Endothelial cell (in vitro differentiated cells): ENCODE measurements at places on chromosomes 12 and 14.
A peak's percentile ranks its signal among the peaks of the same experiment; 100 is the strongest.

GRCh38 chr12:131133015-131133905 lies 179.6 kb downstream of the ADGRD1 start:
- DNase-seq: peak; percentile 30

- no peak for DNase-seq
Observed at GRCh38 chr12:72472350-72472749, 200.2 kb downstream of the TRHDE start.

GRCh38 chr12:120194534-120195395 lies at the start of gene GCN1:
TSS of gene GCN1 (minus strand) at chr12:120194715. CDS start at chr12:120194697, 18 bp downstream.
- peak; percentile 67 for DNase-seq

DNA sequence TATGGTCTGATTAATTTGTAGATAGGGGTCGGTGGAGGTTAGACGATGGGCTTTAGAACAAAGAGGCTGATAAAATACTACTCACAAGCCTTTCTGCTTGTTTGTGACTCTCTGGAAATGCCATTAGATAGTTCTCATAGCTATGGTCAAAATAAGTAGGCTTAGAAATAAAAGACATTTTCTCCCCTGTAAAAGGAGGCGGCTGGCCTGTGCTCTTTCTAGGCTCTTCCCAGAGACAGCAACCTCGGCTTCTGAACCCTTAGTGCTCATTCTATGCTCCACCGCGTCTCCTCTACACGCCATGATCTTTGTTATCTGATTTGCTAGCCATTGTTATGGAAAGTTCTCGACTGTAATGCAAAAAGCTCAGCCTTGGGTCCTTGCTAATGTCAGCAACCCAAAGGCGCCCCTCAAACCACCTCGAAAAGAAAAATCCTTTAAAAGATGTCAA lies 64.5 kb downstream of the CRADD start:
- DNase-seq: peak; percentile 9

DNA sequence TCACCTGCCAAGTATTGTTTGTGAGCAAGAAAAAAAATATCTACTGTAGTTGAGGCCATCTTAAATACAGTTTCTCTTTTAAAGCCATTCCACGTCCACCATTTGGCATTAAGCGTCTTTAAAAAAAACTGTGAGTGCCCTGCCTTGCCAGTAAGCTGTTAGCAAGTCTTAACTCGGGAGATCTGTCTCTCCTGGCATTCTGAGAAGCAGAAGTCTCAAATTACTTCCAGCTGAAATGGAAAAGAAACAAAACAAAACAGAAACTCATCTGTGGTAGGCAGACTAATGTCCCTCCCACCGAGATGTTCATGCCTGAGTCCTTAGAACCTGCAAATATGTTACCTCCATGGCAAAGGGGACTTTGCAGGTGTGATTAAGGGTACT lies 126.2 kb downstream of the CRADD start:
- no peak for DNase-seq

- DNase-seq: no peak
Observed at GRCh38 chr12:7161327-7161726, 28.2 kb upstream of the PEX5 start.

- no peak for DNase-seq
Observed at GRCh38 chr14:95683793-95684192, 2.4 kb upstream of the TCL1B start.

DNA sequence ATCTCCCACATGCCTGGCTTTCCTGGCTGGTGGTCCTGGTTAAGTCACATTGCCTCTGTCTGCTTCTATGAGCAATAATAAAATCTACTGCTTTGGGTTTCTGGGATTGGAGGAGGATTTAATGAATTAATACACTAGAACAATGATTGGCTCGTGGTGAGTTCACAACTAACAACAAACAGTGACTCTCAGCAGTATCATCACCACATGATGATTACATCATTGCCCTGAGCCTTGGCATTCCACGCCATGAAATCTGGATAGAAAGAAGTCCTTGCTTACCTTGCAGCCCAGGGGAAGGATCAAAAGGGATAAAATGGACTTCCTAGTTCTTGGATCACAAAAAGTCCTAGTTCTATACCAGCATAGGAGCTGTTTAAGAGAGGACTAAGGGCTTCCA lies 1069.0 kb downstream of the VRK1 start:
- no peak for DNase-seq

- DNase-seq: peak; percentile 76
Observed at GRCh38 chr14:61280526-61281185, 482 bp downstream of the TMEM30B start.

DNA sequence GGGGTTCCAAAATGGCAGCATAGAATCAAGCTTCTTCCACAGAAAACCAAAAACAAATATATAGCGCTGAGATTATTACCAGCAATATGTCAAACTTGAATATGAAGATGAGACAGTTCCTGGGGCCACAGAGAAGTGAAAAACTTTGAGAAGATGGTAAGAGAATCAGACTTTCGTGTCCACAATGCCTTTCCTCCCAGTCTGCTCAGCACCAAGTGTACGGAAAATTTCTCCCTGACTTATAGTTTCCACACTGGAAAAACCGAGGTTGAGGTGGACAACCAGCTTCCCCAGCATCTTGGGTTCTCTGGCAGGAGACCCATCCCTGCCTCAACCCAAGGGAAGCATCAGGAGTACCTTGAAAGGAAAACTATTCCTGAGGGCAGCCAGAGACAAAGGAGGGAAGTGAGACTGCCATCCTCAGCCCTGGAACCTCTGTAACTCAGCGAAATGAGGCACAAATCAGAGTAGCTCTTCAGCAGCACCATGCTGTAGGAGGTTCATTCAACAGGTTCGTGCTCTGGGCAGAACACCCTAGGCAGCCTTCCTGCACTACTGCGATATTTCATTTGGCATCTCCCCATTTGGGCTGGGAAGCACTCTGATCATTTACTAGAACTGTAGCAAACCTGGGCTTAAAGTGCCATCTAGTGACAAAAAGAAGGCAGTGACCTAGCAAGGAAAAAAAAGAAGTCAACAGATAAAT lies 52.4 kb upstream of the CAPRIN2 start:
- peak; percentile 28 for DNase-seq

GRCh38 chr12:65934480-65935115 lies 110.3 kb downstream of the HMGA2 start:
- DNase-seq: no peak

DNA sequence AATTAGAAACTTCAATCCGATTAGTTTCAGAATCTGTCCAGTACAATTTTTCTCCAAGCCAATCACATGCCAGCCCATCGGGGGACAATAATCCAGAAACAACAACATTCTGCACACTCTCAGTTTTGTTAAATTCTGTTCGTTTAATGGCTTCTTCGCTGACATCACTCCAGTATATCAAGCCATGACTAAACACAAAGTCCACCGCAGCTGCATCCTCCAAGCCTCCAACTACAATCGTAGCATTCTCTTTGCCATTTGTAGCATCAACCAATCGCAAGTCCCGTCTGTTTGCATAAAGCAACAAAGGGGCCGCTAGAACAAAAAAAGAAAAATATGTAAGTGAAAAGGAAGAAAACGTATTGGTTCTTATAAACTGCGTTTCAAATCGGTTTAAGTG lies 22.5 kb downstream of the LRP6 start:
- DNase-seq: no peak

GRCh38 chr14:73457924-73458182 lies 493 bp downstream of the NUMB start:
- DNase-seq: no peak

DNA sequence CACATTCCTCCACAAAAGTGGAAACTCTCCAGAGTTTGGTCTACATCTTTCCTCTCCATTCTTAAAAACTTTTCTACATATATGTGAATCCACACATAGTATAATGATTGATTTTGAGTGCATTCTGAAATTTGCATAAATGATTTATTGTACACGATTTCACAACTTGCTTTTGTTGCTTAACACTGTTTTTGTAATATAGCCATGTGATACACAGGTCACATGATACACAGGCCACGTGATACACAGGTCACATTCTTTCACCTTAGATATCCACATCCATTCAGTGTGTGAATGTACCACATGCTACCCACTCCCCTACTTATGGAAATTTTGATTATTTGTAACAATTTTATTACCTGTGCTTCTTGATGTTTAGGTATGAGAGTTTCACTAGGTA lies 319.1 kb downstream of the ZFP36L1 start:
- no peak for DNase-seq

DNA sequence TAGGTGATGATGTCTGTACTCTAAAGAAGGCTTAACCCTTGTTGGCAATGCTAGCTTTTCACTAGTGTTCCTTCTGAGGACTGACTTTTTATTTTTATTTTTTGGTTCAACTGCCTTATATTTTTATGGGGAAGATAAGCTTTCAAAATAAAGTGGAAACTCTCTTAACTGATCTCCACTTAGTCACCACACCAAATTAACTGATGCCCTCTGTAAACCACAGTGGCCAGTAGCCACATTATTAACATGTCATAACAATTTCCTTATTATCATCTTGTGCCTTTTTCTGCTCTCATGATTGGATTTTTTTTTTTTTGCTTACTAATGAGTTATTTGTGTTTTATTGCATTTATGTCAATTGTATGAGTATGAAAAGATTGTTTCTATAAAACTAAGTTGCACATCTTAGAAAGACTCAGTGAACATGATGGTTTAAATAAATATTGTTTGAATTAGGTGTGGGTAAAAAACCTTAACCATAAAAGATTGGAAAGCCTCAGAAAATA lies 56.9 kb downstream of the SCFD1 start:
- DNase-seq: no peak

DNA sequence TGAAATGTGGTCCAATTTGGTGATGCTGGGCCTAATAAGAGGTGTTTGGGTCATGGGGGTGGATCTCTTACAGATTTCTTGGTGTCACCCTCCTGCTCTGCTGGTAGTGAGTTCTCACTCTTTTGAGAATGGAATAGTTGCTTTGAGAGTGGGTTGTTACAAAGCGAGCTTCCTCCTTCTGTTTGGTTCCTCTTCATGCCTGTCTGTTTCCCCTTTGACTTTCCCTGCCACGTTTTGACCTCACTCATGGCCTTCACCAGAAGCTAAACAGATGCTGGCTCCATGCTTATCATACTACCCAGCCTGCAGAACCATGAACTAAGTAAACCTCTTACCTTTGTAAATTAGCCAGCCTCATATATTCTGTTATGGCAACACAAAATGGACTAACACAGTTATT lies 57.7 kb upstream of the LDHB start:
- DNase-seq: no peak

- no peak for DNase-seq
Observed at GRCh38 chr12:39062266-39062996, 157.0 kb upstream of the CPNE8 start.

DNA sequence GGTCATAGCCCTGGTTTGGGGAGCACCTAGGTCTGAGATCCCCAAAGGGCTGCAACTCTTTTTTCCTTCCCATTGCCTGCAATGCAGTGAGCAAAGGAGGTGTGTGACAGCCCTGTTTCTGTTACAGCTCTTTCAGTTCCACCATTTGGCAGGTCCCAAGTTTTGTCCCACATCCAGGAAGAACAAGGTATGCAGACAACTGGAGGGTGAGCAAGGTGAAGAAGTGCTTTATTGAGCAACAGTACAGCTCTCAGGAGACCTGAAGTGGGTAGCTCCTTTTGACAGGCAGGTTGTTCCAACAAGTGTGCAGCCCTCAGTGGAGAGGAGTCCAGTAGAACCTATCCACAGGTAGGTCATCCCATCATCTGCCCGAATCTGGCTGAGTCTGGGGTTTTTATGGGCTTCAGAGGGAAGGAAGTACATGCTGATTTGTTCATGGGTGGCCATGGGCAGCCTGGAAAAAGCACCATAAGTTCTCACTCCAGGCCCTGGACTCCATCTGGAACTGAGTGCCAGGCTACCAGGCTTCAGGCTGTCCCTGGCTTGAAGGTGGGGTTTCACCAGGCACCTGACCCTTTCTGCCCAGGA lies 62.8 kb upstream of the NAV3 start:
- DNase-seq: no peak

DNA sequence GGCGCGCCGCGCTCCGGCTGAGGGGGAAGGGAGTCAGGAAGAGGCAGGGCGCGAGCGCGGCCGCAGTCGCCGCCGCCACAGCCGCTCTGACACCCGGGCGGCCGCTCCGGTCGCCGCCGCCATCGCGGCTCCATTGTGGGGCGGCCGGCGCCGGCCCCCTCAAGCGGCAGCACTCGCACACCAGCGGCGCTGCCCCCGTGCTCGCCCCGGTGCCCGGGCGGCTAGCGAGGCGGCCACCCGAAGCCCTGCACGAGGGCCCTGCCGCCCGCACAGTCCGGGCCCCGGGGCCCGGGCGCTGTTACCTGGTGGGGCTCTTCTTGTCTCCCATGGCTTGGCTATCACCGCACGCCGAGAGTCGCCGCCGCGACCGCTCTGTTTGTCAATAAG lies 202 bp downstream of the YAF2 start:
- no peak for DNase-seq

DNA sequence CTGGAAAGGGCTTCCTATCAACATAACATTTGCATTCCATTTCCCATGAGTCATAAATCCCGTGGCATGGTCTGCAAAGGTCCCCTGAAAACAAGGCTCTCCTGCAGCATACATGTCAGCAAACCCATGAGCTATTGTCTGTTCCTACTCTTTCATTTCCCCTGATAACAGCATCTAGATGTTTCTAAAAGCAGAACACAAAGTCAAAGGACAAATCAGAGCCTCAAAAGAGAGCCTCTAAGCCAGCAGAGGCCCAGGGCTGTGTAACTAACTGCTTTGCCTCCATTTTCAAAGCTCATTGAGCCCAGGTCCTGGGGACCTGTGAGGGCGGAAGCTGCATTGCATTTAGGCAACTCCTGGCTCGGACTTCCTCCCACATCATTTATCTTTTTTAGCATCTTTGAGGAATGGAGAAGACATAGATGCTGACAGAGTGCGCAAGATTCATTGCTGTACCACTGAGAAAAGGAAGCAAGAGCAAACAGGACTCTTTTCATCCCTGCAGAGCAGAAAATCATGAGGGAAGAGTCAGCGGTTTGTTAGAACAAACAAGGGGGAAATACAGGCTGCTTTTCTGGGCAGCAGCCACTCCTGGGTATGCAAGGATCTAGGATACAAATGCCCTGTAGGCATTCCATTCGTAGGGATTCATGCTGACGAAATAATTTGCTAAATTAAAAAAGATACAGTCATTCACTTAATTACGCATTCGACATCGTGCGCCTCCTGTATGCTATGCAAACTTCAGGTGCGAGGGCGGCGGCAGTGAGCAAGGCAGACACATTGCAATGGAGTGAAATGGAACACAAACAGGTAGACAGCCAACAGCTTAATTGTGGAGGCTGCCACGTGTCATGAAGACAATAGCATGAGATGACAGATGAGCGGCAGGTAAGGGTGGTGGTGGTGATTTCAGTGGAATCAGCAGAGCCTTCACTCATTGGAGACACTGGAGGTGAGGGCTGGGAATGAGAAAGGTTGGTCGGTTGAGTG lies 131.0 kb downstream of the TMEM132D start:
- DNase-seq: no peak

- DNase-seq: no peak
Observed at GRCh38 chr14:74924061-74924460, 1.0 kb upstream of the RPS6KL1 start.

GRCh38 chr12:12792421-12792820 lies 7.0 kb downstream of the APOLD1 start:
- DNase-seq: no peak

GRCh38 chr12:49331380-49332222 lies 5.4 kb downstream of the C1QL4 start:
- DNase-seq: peak; percentile 79

- DNase-seq: no peak
Observed at GRCh38 chr12:59036973-59037762, 116.9 kb upstream of the LRIG3 start.

GRCh38 chr12:115511305-115511704 lies 766.2 kb downstream of the MED13L start:
- DNase-seq: no peak
